ENCODE measurements at places on chromosomes 12 and 14.

DNA sequence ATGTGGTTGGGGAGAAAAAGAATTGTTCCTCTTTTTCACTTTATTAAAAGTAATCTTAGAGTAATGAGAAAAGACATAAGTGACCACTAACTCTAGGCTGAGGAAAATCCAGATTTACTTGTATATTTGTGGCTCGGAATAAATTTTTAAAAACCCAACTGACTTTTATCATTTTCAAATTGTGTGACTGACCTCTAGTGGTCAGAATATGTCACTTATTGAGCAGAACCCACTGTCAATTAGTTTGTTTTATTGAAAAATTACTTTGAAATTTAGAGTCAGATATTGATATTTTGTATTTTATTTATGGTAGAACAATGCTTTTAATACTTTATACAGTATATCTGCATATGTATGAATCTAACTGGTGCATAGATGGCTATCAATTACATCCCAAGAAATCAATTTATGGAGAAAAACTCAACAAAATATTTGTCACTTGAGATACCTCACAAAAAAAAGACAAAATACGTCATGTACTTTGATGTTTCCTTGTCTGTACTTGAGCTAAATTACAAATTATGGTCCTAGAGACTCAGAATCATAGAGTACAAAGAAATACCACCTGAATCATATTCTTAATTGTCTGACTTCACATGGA lies 229.4 kb downstream of the CNTN1 start:
- DNase-seq: peak; percentile 14

DNA sequence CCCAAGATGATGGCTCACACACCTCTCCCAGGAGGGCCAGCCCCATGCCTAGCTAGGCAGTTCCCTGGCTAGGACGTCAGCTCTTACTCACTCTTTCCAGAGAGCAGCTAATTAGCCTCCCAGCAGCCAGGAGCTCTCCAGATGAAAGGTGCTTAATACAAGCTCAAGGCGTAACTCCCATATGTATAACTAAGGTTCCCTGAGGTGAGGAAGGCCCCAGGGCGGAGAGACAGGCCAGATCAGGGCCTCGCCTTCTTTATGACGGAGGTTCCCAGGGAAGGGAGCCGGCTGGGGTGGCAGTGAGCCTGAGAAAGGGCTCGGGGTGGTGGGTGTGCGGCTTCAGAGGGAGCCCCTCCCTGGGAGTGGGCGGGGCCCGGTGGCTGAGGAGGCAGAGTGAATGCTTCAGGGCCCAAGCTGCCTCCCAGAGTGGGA lies 26.4 kb upstream of the ZFP36L1 start:
- DNase-seq: no peak

- DNase-seq: no peak
These were observed 337.5 kb upstream of the PDE3A start for GRCh38 chr12:20030826-20031225.

GRCh38 chr14:30267141-30267540 lies 291.8 kb upstream of the G2E3 start:
- no peak for DNase-seq

- DNase-seq: peak; percentile 49
These were observed 213.6 kb upstream of the FSCB start for GRCh38 chr14:44720707-44721106.

GRCh38 chr14:53509276-53510244 lies 356.4 kb upstream of the DDHD1 start:
- no peak for DNase-seq

DNA sequence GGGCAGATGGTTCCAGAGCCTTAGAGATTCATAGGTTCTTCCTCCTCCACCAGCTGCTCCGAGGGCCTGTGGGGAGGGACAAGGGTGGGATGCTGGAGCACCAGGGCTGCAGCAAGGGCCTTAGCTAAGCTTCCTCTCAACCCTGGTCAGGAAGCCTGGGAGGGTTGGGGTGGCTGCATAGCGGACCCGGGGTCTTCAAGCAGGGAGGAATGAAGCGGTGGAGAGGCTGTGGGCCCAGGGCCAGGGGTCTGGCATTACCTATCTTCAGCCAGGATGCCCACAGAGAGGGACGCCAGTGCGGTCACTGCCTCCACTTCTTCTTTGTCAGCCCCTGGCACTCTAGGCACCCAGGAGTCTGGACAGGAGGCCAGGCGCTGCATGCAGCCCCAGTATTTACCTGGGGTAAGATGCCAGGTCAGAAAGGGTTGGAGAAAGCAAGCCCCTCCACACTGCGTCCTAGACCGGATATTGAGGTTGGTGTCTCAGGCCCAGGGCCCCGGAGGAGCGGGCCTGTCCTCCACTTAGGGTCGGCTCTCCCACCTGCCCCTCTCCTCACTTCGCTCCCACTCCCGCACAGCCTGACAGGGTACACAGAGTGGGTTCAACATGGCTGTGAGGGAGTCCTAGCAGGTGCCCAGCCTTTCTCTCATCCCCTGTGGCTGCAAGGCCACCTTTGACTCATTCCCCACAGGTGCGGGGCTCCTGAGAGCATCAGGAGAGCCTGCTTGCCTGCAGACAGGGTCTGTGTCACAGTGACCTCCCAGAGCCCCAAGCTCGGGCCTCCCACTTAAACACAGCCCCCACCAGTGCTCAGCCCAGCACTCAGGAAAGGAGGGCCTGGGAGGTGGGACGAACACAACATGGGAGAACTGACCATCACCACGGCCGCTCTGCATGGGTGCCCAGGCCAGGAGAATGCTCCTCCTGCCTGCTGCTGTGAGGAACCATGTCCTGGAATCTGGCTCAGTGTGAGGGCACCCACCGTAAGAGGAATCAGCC lies 11.1 kb downstream of the SLC48A1 start:
- DNase-seq: no peak

DNA sequence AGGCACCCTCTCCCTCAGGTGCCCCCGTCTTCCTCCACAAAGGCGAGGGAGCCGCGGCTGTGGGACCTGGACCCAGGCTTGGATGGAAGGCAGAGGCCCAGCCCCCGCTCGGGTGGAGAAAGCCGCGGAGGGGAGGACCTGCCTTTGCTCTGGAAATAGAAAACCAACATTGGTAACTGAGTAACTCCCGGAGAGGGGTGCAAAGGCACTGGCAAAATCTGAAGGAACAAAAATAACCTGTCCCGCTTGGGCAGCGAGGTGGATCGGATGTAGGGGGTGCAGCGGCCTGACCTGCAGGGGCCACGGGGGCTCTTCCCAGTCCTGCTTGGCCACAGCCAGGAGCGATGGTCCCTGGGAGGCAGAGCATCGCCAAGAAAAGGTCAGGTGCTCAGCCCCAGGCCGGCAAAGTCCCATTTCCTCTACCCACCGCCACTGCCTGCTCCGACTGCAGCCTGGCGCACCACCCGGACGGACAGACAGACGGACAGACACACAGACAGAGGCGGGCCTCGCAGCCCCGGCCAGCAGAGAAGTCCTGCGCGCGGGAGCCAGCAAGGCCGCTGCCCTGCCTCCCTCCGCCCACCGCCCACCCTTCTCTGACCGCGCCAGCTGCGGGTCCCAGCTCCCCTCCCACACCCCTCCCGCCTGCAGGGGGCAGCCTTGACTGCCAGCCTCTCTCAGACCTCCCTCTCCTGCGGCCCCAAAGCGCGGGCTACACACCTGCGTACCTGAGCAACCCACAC lies 21.4 kb upstream of the TMEM106C start:
- DNase-seq: no peak

DNA sequence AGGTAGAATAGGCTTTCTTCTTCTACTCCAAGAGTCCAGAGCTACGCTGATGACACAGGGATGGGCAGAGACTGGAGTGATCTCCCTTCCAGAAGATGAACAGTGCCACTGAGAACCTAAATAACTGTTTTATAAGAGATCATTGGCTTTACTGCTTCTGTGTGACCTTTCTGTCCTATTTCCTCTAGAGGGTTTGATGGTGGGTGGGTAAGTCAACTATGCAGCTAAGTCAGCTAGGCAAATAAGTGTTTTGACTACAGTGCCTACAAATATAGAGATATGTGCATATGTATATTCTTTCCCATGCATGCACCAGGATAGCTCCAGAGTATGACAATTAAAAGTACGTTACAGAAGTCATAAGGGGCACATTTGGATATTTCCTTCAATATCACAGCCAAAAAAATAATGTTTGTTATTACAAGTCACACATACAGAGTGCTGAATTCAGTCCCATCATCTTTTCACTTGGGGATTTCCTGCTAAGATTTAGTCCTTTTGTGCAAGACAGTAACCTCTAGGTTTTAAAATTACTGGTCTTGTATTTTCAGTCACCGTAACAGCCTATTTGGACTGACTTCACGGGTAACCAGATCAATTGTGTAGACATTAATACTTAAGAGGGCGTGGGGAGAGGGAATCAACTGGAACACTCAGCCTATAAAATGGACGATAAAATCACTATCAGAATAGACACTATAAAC lies 412.6 kb upstream of the SOX5 start:
- no peak for DNase-seq

GRCh38 chr12:114835031-114835430 lies 151.1 kb upstream of the TBX3 start:
- no peak for DNase-seq

DNA sequence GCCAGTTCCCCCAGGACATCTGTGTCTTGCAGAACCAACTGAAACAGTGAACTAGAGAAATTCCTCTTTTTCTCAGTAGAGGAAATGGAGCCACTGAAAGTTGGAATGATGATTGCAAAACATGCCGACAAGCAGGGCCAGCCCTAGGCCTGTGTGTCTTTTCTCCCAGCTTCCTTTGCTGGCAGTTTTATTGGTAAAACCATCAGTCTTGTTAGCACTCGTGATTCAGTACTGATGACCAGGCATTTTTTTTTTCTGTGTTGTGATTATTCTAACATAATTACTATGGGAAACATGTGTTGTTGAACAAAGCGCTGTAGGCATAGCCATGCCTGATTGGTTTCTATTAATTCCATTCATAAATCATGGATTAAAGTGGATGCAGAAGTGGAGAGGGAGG lies 620.7 kb downstream of the AACS start:
- no peak for DNase-seq

GRCh38 chr14:34347683-34348082 lies 114.4 kb downstream of the SPTSSA start:
- DNase-seq: no peak

GRCh38 chr12:6899837-6900519 lies 4.6 kb upstream of the LRRC23 start:
- no peak for DNase-seq

DNA sequence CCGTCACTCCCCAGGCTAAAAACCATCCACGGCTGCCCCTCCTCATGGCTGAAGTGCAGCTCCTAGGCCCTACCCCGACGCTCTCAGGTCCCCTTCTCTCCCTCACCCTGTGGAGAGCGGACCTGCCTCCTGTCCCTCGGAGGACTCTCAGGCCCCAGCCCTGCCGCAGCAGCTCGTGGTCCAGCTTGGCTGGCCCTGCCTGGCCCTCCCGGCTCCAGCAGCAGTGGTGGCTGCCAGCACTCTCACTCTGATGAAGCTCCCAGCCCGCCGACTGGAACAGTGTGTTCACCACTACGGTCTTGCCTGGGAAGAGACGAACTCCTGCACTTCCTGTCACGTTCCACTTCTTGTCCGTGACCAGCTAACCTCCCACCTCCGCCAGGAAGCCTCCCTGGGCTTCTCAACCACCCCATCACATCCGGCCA lies 11.1 kb downstream of the BAG5 start:
- DNase-seq: no peak

DNA sequence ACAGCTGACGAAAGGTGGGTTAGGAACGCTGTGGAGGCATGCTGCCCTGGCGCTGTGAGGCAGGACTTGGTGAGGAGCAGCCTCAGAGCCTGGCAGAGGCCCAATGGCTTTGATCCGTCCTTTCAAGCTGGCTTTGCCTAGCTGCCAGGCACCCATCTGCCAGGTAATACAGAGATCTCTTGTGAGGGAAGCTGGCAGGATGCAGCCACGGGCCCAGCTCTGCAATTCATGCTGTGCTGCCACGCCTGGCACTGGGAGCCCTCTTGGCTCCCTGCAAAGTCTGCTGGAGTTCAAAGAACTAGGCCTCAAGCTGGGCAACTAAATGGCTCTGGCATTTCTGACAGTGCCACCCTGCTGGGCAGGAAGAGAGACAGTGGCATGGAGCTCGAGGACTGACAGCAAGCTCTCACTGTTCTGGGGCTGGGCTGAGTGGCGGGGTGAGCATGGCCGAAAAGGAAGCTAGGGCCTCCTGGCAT lies 18.7 kb downstream of the IQSEC3 start:
- DNase-seq: no peak

DNA sequence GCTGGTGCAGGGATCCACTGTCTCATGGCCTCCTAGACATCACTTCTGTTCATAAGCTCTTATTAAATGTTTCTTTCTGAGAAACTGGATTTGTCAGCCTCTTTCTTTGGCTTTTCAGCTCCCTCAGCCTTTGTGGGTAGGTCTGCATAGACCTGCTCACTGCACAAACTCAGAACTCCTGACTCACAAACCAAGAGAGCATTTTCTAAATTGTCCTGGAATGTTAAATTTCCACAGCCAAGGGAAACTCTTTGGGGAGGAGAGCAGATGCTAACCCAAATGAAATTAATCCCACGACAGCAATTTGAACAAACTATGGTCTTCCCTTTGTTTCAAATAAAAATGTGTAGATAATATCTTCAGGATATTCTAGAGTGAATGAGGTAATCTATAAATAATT lies 19.5 kb upstream of the CERS5 start:
- DNase-seq: no peak

DNA sequence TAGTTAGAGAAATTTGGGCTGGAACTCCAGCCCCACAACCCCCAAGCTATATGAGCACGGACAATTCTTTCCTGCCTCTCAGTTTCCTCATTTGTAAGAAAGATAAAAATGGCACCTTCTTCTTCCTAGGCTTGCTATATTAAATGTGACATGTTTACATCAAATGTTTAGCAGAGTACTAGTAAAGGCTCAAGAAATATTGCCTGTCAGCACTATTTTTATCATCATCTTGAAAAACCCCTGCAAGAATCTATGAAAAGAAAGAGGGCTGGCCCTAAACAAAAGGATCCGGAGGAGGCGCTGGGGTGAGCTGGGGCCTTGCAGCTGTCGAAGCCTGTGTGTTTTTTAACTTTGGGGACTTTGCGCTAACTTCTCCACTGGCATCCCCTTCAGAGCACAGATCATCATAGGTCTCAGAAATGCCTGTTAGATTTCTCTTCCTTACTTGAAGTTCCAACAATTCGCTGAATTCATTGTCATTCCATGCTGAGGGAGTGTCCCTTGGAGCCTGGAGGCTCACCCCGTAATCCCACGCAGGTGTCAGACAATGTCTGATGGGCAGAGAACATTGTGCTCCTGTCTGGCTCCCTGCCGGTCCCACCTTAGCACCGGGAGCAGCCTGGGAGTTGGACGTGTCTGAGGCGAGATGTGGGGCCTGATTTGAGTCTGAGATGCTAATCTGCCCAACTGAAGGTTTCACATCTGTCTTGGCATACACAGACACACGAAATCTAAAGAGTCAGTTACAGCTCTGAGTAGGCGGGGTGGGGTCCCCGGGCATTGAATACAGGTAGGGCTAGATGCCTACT lies 206.8 kb downstream of the NUAK1 start:
- DNase-seq: no peak

DNA sequence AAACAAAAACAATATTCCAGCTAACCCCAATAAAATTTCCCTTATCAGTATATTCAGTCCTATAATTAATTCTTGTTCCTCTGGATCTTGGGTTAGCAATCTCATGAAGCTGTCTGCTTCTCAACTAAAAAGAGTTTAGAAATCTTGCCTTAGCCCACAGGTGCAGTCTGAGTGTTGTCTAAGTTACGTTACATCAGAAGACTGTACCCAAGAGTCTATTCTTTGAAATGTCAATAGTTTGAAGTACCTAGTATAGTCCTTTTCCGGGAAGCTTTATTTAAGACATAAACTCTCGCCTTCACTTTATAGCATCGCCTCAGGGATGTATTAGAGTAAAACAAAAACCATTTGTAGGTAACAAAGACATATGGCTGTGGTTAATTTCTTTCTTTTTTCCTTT lies 465.1 kb downstream of the FUT8 start:
- DNase-seq: no peak

GRCh38 chr14:71324767-71325272 lies 417.6 kb downstream of the PCNX1 start:
- DNase-seq: no peak

All from foreskin melanocyte (primary cell).